ACHN (cell line): ENCODE measurements at places on chromosomes 16 and 17.

GRCh38 chr17:56592487-56593085 lies 913 bp upstream of the NOG start:
- DNase-seq = peak; percentile 70

DNA sequence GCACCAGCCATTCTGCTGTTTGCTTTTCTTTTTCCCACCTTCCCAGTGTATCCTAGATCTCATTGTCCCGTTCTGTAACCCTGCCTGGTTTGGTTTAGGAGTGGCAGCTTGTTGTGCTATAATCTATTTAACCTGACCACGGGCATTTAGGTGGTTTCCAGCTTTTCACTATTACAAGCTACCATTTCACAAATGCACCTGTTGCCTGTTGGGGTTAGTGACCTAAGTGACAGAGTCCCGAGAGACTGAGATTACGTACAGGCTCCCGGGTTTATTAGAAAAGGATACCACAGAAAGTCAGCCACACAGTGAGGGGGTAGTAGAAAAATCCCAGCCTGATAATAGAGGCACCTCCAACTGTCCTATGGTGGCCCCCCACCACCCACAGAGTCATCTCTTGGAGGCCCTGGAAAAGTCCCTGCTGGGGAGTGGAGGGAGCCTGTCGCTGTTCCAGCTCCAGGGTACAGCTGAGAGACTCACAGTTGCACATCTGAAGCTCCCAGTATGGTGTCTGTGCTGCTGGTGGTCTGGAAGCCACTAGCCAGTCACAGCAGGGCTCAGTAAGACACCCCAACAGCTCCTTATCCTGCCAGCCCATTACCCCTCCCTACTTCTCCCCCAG lies 21.2 kb downstream of the CLEC16A start:
- DNase-seq = no peak

GRCh38 chr17:81330884-81331245 lies 35.8 kb upstream of the SLC38A10 start:
- no peak for DNase-seq

- DNase-seq = peak; percentile 22
Observed at GRCh38 chr16:8963010-8963820, 491 bp downstream of the USP7 start.

DNA sequence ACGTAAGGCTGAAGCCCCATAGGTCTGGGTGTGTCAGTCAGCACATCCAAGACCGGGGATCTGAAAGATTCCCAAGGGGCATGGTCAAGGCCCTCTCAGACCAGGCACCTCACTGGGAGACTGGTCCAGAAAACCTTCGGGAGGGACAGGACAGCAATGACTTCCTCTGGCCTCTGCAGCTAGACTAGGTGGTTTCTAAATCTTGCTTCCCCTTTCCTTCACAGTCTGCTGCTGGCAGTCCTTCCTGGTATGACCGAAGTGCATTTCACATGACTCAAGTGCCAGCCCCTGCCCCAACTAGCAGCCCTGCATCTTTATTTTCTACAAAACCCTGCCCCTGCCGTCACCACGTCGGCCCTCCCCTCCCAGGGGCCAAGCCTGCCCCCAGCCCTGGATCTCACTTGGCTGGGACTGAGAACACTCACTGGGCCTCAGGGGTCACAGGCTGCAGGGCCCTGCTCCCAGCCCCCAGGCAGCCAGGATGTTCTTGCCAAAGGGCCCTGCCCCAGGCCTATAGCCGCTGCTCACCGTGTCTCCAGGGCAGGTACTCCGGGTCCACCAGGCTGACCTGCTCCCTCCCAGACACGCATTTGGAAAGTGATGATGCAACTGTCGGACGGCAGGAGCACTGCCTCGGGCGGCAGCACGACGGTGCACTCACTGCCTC lies 18.3 kb downstream of the POLR3K start:
- no peak for DNase-seq

GRCh38 chr16:65121870-65122723 lies at the start of gene CDH11:
Gene CDH11, minus strand, starts transcription at chr16:65122063. Its CDS starts 117,194 bp downstream, at chr16:65004869.
- no peak for DNase-seq

DNA sequence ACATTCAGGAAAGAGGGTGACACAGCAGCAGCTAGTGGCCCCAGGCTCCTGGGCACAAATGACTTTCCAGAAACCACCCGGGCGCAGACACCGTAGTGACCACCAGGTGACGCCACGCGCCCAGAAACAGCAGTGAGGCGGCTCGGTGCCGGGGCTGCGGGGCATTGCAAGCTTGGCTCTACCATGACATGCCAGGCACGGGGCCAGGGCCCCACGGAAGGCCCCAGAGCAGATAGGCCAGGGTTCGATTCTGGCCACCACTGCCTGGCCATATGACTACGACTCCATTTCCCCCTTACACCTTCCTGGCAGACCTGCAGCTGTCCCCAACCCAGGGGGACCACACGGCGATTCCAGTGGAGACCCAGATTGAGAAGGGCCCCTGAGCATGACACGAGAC lies 6.7 kb downstream of the RHBDF1 start:
- DNase-seq = peak; percentile 79

DNA sequence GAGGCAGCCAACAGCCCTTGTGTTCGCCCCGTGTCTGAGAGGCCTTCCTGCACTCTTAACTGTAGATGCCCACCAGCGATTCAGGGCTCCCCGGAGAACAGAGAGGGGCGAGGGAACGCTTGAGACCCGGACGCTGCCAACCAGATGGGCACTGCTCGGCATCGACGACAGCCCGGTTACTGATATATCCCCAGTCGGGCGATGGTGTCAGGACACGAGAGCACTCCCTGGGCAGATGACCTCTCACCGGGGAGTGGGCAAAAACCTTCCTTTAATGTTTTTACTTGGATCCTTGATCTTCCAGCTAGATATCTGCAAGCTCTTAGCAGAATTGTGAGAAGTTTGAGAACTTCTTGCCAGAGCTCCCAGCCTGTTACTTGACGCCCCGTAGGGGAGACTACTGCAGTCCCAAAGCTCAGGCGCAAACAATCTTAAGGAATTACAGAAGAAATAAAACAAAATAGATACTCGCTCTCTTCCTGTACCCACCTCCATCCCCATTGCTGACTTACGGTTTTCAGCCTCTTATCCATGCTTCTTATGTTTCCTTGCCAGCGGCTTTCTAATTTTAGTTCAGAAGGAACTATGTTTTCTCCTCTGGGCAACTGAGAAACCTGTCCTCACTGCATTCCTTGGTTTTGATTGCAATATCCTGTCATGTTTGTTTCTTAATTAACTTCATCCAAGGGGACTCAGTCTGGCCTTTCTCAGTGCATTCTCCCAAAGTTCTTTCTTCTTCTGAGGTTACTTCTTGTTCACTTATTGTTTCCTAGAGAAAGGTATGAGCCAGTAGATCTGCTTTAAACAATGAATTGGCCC lies 845 bp downstream of the SP2 start:
- DNase-seq = no peak

DNA sequence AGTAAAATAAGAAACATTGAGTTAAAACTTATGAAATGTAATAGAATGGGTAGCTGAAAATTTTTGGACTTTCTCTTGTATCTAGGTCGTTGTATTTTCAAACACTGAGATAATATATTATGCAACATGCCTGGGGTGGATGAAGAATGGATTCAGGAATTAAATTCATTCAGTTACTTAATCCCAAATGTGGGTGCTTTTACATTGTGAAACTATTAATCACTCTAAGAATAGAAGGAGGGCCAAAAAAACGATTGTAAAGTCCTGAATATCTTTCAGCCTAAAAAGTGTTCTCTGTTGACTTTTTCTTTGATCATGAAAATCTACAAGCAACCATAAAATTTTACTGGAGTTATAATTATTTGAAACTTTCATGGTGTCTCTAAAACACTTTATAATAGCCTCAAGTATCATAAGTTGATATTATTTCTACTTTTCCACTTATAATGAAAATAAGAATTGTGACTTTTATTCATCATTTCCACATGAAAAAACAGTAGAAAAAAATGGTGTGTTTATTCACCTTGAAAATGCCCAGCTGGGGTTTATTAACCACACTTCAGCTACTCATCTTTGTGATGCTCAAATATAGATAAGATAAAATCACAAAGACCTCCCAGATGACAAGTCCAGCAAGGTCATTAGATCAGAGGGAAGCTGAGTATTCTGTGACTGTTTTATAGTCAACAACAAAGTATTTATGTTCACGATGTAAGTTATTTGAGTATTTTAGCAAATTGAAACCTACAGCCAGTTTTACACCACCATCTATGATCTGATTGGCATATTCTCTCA lies 619.9 kb upstream of the SOX9 start:
- DNase-seq = no peak

DNA sequence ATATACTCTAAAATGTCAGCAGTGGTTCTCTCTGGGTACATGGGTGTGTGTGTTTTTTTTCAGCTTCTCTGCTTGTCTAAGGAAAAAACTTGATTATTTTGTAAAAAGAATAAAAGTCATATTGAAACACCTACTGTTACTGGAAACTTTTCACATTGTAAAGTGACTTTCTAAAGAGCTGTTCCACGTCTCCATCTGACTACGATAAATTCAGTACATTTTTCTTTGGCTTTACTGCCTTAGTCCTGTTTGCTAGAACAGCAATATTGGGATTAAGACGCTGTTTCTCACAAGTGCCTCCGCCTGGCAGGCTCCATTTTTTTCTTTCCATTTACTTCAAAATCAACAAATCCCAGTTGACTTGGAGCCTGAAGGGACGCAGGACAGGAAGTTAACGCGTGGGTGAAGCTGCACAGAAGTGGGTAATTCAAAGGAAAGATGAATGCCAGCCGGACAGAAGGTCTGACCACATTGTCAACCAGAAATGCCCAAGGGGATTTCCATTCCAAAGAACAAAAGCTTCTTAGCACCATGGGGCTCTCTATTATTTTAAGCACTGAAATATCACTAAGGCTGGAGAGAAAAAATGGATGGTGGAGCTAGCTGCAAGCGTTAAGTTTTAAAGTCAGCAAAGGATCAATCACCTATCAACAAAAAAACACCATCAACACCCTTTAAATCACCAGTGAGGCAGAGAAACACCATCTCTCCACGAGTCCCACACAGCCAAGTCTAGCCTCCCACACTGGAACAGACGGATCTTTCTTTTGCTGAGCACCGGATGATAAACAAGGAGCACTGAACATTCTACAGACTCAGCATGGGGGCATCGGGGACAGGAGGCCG lies 8.4 kb downstream of the GLOD4 start:
- no peak for DNase-seq

GRCh38 chr17:48559840-48560817 lies 15.2 kb upstream of the HOXB2 start:
- DNase-seq = no peak

- DNase-seq = no peak
Observed at GRCh38 chr17:75447951-75448856, 8.2 kb upstream of the TMEM94 start.

DNA sequence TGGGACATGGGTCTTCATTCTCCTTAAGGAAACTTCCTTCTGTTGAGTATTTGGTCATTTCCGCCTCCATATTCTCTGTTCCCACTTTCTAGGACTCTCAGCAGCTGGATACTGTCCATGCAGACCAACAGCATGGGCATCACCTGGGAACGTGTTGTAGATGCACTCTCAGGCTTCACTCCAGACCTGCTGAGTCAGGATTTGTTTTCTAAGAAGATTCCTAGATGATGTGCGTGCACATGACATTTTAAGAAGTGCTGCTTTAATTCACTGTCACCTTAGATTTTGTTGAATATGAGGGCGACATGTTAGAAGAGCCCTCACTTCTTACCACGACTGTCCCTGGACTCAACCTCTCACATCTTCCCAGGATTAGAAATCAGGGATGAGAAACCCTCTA lies 10.0 kb upstream of the SDK2 start:
- DNase-seq = no peak

GRCh38 chr17:81828656-81829055 lies 4.4 kb downstream of the MCRIP1 start:
- no peak for DNase-seq

GRCh38 chr17:57761887-57762286 lies 16.8 kb upstream of the CCDC182 start:
- DNase-seq = no peak

GRCh38 chr17:61755668-61756067 lies 107.7 kb downstream of the BRIP1 start:
- DNase-seq = no peak

DNA sequence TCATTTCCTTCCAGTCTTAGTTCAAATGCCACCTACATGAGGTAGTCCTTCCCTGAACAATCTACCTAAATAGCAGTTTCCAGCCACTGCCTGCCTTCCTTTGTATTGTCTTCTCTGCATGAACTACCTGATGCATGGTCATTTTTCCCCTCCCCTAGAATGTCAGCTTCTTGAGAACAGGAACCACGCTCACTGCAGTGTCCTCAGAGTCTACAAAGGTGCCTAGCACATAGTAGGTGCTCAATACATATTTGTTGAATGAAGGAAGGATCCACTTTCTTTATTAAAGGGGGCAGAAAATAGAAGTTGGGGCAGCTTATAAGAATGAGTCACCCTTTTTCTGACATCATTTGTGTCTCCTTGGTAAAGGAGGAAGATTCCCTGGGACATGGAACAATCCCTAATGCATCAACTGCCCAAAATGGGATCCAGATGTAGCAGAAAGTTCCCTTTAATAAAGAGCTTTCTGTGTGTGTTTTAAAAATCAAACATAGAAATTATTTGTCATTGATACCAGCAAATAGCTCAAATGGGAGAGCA lies 4.4 kb upstream of the CYLD start:
- no peak for DNase-seq

GRCh38 chr17:14510136-14510535 lies 209.3 kb downstream of the HS3ST3B1 start:
- DNase-seq = no peak

DNA sequence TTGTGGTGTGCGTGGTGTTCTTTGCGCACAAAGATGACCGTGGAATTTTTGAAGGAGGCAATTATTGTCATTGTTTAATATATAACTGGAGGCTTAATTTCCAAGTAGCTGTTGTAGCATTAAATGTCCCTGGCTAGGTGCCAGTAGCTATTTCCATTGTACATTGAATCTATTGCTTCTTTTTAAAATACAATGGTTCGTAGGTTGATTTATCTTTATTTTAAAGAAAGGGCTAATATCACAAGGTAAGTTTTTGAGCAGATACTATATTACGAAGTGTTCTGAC lies 127.1 kb downstream of the RPTOR start:
- no peak for DNase-seq

GRCh38 chr17:75937652-75938051 lies 3.2 kb downstream of the FBF1 start:
- no peak for DNase-seq

DNA sequence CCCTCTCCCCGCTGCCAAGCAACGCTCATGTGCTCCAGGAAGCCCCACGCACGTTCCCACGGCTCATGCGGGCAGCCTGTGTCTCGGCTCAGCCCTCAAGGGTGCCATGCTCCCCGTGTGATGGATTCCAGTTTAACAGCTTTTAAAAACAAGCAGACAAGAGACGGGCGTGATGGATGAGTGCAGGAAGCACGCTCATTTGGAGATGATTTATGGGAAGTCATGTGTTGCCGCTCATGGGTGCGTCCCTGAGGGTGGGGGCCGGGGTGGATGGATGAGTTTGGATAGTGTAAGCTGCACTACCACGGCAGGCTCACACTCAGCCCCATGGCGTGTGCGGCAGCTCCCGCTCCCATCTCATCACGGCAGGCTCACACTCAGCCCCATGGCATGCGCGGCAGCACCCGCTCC lies 132.8 kb downstream of the RBFOX3 start:
- DNase-seq = no peak
